ENCODE measurements at places on chromosomes 7 and 10.

- DNase-seq = no peak
These were observed 495.8 kb downstream of the MDFIC start for GRCh38 chr7:115417662-115418061.

DNA sequence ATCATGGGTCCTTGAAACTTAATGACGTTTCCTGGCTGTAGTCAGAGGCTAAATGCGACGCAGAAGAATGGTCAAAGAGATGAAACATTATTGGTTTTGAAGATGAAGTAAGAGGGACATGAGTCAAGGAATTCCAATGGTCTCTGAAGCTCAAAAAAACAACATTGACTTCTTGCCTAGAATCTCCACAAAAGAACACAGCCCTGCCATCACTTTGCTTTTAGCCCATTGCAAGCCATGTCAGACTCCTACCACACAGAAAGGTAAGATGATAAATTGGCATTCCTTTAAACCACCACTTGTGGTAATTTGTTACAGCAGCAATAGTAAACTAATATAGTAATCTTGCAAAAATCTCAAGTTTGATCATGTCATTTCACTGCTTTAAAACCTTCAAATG lies 109.4 kb downstream of the TMEM26 start:
- no peak for DNase-seq

GRCh38 chr7:73606801-73607691 lies 17.3 kb downstream of the MLXIPL start:
- DNase-seq = peak; percentile 74

GRCh38 chr10:128178302-128178958 lies 52.2 kb upstream of the MKI67 start:
- peak; percentile 76 for DNase-seq

- no peak for DNase-seq
These were observed 11.6 kb upstream of the RBP3 start for GRCh38 chr10:47336387-47337134.

GRCh38 chr10:77837248-77837924 lies 89.2 kb downstream of the DLG5 start:
- peak; percentile 89 for DNase-seq

- no peak for DNase-seq
These were observed 4.5 kb downstream of the GPRIN2 start for GRCh38 chr10:46551701-46552525.

- no peak for DNase-seq
These were observed 203.1 kb upstream of the VSTM2A start for GRCh38 chr7:54339073-54339472.

Data from activated CD8-positive, alpha-beta T cell treated with anti-CD3 and anti-CD28 coated beads for 36 hours (primary cell).